ENCODE measurements at places on chromosomes 16 and 17.
A peak's percentile ranks its signal among the peaks of the same experiment; 100 is the strongest.

DNA sequence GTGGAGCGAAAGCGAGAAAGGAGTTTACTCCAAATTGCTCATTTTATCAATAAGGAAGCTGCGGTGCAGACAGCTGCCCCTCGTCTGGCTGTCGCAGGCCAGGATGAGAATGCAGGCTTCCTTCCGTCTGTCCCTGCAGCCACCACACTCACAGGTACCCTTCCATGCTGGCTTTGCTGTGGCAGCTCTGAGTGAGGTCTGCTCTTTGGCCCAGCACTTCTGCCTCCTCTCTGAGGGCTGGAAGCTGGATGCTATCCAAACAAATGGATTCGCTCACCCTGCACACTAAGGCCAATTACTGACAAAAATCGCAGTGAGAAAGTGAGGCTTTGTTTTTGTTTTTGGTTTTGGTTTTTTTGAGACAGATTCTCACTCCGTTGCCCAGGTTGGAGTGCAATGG lies 7.0 kb downstream of the ARMC7 start:
- DNase-seq, result no peak

- DNase-seq, result no peak
Observed at GRCh38 chr16:3242709-3243108, 7.8 kb upstream of the ZNF200 start.

DNA sequence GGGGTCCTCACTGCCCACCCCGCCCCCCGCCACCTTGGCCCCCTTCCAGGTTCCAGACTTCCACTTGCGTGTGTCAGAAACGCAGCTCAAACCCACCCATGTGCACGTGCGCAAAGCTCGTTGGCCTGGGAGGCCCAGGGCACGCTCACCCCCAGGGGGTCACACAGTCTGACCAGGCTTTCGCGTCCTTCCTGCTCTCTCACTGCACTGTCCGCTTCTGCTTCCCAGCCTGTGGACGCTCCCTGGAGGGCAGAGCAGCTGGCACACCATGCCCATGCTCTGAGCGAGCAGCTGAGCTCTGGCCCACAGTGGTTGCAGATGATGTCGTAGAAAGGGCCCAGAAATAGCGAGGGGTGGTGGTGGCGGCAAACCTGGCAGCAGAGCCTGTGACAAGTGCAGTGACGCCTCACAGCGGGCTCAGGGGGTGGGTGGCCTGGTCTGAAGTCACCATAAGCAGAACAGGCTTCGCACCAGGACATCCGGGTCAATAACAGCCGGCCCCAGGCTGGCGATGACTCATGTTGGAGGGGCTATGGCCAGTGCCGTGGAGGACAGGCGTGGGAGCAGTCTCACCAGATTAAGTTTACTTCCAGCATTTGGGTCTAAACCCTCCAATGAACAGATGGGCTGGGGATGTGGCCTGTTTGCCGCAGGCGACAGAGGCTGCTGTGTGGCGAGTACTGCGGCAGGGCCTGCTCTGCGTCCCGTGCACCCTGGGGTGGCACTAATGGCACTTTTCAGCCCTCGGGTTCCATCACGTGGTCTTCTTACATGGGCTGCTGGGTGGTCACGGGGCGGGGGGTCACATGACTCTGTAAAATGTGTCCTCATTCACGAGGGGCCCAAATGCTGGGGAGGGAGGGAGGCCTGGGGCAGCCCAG lies 49.0 kb downstream of the NT5M start:
- no peak for DNase-seq

GRCh38 chr16:370443-370842 lies at the start of gene MRPL28:
TSS of gene MRPL28 (minus strand) at chr16:370538. CDS start at chr16:370218, 320 bp downstream.
- DNase-seq, result peak; percentile 98

DNA sequence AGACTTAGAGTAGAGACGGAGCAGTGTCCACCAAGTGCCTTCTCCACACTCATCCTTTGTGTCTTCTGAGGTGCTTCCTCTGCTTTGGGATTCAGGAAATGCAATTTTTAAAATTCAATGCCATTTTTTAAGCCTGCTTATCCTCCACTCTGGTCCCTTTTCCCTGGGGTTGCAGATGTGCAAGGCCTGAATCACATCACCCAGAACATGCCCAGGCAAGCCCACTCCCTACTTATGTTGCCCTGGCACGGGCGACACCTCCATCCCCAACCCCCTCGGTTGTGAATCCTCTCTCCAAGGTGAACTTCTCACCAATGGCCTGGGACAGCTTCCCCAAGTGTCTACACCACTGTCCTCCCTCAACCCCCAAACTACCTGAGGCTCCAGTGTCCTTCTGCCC lies 116.2 kb downstream of the C17orf67 start:
- no peak for DNase-seq

DNA sequence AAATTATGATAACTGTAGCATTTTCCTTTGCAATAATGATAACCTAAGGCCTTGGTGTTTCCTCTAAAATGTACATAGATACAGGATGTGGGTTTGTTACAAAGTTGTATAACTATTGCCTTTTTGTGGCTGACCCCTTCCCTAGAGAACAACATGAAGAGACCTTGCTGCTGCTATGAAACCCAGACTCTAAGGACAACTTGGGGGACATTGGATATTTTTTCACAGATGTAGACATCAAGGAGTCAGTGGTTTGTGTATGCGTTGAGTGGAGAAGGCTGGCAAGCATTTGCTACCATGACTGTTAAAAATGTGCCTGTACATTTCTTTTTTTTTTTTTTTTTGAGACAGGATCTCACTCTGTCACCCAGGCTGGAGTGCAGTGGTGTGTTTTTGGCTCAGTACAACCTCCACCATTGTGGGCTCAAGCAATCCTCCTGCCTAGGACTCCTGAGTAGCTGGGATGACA lies 12.3 kb downstream of the HMOX2 start:
- DNase-seq, result no peak

GRCh38 chr16:87984632-87985267 lies 33.5 kb downstream of the BANP start:
- no peak for DNase-seq

DNA sequence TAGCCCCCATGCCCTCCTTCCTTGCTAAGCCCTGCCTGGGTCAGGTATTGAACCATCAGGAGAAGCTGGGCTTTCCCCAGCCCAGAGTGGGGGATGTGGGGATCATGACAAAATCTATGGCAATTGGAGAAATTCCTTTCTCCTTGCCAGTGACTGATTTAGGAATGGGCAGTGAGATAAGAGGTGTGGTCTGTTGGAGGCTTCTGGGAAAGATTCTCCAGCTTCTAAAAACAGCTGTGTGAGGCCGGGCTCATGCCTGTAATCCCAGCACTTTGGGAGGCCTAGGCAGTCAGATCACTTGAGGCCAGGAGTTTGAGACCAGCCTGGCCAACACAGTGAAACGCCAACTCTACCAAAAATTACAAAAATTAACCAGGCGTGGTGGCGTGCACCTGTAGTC lies 69.1 kb downstream of the SRCIN1 start:
- no peak for DNase-seq

DNA sequence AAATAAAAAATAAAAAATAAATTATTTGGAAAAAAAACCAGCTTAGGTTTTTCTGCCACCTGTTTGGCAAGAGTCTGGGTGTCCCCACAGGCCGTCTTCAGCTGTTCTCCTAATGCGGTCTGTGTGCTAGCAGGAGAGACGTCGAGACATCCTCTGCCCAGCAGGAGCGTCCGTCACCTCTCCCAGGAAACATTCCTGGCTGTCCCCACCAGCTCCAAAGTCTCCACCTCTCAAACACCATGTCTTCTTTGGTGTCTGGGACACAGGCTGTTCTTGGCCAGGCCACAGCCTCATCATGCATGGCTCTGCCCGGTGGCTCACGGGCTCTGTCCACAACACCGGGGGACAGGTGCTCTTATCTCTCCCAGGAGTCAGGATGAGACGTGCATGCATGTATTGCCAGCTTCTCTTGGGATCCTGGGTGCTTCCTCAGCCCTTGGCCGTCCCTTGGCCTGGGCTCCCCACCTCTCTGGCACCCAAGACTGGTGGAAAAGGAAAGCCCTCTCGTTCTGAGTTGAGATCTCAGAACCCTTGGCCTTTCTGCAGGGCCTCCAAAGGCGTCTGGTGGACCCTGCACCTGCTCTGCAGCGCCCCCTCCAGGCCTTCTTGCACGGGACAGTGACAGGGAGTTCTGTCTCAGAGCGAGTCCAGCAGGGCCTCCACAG lies 84.9 kb upstream of the CBX4 start:
- DNase-seq, result no peak

- DNase-seq, result no peak
Observed at GRCh38 chr16:87715658-87716057, 50.1 kb downstream of the KLHDC4 start.

- no peak for DNase-seq
Observed at GRCh38 chr16:88761830-88762229, 23.2 kb downstream of the PIEZO1 start.

- no peak for DNase-seq
Observed at GRCh38 chr17:73799781-73800627, 155.8 kb upstream of the SDK2 start.

GRCh38 chr16:81885976-81886586 lies 107.0 kb downstream of the PLCG2 start:
- no peak for DNase-seq

GRCh38 chr16:81515281-81515680 lies 70.7 kb downstream of the CMIP start:
- no peak for DNase-seq

- DNase-seq, result peak; percentile 18
Observed at GRCh38 chr16:63530208-63530607, 1494.0 kb upstream of the CDH8 start.

GRCh38 chr16:82653550-82654511 lies 27.1 kb downstream of the CDH13 start:
- DNase-seq, result no peak

DNA sequence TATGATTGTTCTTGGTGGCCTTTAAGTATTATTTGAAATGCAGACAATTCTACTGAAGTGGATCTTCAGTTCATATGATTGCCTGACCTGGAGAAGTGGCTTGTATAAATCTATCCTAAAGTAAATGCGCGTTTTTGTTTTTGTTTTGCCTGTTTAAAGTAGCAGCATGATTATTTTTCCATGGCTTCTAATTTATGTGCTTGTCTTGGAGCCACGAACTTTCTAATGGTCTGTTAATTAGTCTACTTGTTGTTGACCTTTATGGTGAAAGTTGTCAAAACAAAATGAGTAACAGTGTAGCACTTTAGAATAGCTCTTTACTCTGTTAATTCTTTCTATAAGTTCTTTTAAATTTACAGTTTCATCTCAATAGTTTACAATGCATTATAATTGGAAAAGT lies 1.7 kb downstream of the PRKAR1A start:
- DNase-seq, result no peak

GRCh38 chr17:67281053-67281452 lies 36.1 kb upstream of the HELZ start:
- no peak for DNase-seq

DNA sequence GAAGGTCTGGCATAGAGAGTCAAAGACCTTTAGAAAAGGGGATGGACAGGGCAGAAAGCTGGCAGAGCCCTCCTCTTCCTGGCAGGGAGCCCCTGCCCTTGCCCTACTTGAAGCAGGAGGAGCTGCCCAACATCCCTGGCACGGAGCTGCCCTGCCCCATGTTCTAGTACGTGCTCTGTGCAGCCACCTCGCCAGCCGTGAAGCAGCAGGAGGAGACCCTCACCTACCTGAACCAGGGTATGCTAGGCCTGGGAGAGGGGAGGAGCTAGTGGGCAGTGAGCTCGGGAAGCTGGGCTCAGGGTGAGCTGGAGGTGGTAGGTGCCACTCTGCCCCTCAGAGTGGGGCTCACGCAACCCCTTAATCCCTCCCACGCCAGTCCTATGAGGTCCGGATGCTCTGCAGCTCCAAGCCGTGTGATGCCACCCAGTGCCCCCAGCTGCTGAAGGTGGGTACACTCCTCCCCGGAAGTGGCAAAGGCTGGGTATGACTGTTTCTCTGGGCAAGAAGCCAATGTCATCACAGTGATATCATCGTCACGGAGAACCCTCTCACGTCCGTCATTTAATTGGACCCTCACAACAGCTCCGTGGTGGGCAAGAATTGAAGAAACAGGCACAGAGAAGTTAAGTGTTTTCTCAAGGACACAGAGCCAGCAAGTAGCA lies 12.7 kb upstream of the STAC2 start:
- no peak for DNase-seq

DNA sequence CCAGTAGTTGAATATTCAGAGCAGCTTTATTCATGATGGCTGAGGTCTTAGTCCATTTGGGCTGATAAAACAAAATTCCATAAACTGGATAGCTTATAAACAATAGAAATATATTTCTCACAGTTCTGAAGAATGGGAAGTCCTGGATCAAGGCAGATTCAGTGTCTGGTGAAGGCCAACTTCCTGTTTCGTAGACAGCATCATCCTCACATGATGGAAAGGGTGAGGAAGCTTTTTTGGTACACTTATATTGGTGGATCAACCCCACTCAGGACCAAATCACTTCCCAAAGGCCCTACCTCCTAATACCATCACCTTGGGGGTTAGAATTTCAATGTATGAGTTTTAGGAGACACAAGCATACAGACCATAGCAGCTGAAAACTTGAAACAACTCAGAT lies 224.2 kb downstream of the CYB561 start:
- no peak for DNase-seq

GRCh38 chr17:71330099-71330375 lies 790.8 kb upstream of the SOX9 start:
- no peak for DNase-seq

DNA sequence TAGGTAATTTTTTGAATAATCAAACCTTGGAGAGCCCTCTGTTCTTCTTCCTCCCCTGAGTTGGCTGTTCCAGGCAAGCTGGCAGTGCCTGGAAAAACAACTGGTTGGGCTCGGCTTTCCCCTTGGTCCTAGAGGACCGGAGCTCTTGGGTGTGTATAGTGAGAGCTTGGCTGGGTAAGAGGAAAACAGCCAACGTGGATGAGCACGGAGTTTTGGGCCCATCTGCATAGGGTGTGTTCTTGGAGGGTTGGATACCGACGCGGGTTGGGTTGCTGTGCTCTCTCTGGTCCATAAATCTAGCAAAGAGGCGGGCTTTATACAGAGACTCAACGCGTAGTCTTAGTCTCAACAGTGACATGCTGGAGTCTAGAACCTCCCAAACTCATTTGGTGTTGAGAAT lies 23.2 kb downstream of the ITGB3 start:
- DNase-seq, result peak; percentile 34

GRCh38 chr16:14437426-14437825 lies 192.6 kb downstream of the PARN start:
- no peak for DNase-seq

GRCh38 chr16:79390481-79391051 lies 210.0 kb downstream of the MAF start:
- DNase-seq, result no peak

DNA sequence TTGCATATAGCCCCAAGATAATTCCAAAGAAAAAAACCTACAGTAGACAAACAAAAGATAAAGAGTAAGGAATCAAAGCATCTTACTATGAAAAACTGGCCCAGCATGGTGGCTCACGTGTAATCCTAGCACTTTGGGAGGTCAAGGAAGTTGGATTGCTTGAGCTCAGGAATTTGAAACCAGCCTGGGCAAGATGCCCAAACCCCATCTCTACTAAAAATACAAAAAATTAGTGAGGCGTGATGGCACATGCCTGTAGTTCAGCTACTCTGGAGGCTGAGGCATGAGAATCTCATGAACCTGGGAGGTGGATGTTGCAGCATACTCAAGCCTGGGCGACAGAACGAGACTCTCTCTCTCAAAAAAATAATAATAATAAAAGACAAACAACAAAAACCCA lies 764.7 kb upstream of the KIF2B start:
- DNase-seq, result no peak

Measured in Ammon's horn (tissue), 1 donor.